Endothelial cell (in vitro differentiated cells): ENCODE measurements at places on chromosomes 6 and 20. TPM values are rescaled to one million over a fixed set of nuclear protein-coding genes. Genes with fewer than 3 reads are reported as not detected.

PRDM1 gene
- total RNA-seq = 19.6 TPM

FOXF2 gene
- not detected for total RNA-seq

RRBP1 gene
- total RNA-seq = 179 TPM

SEL1L2 gene
- total RNA-seq = not detected

WDR46 gene
- total RNA-seq = 48.5 TPM

DSP gene
- total RNA-seq = 109 TPM

OR2H2 gene
- not detected for total RNA-seq

HLA-DRA gene
- total RNA-seq = 0.28 TPM

MAP7 gene
- 1.3 TPM for total RNA-seq

SLC26A8 gene
- total RNA-seq = 0.97 TPM
